Activated CD8-positive, alpha-beta T cell treated with anti-CD3 and anti-CD28 coated beads, Interleukin-2, amount 10 ng/mL, durations not matched to agents 7 days and 5 days (primary cell): ENCODE measurements at places on chromosomes 7 and 10. TPM values are rescaled to one million over a fixed set of nuclear protein-coding genes. Genes with fewer than 3 reads are reported as not detected.
A peak's percentile ranks its signal among the peaks of the same experiment; 100 is the strongest.

Gene ATE1
- 20.2 TPM for total RNA-seq

Gene GRK5
- total RNA-seq: 16.9 TPM

Gene MGAM2
- not detected for total RNA-seq

Gene CYP2C18
- not detected for total RNA-seq

Gene FOXP2
- total RNA-seq: not detected

Gene ADRA2A
- total RNA-seq: not detected

GRCh38 chr10:76733441-76733936 lies 904.1 kb downstream of the KCNMA1 start:
- no peak overlapping the region for H3K27ac ChIP-seq
- H3K4me3 ChIP-seq: no peak overlapping the region
- peaks cover 5% of the 10 kb centered on the region for H3K4me1 ChIP-seq

DNA sequence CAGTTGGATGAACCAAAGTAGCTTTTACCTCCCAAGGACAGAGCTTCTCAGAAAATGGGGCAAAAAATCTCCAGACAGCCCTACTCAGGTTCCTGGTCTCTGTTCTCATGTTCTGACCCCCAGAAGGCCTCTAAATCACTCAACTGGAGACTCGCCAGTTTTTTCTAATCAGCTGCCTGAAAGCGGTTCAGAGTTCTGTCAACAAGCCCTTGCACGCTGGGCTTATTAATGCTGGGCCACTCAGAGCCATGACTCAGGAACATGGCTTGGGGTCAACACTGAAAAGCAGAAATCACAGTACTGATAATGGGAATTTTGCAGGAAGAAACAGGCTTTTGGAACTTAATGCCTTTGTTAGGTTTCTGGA lies 15.3 kb downstream of the ECHDC3 start:
- no peaks in the 10 kb centered on the region for H3K36me3 ChIP-seq
- no peak overlapping the region for H3K27ac ChIP-seq
- H3K4me1 ChIP-seq: peaks cover 7% of the 10 kb centered on the region
- no peaks in the 10 kb centered on the region for H3K27me3 ChIP-seq
- no peak overlapping the region for H3K4me3 ChIP-seq

DNA sequence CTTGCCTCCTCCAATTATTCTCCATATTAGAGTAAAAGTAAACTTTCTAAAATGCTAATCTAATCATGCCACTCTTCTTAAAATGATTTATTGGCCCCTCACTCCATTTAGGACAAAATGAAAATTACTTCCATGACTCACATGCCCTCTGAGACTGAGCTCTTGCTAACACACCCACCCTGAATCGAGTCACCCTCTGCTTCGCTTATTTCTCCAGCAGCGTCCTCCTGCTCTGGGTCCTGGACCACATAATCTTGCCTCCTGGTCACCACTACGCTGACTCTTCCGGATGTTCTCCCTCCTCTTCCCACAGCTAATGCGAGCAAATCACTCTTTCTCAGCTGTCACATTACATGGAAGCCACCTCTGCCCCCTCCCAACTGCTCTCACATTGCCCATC lies 384.0 kb upstream of the FZD8 start:
- H3K27me3 ChIP-seq: no peaks in the 10 kb centered on the region
- no peaks in the 10 kb centered on the region for H3K36me3 ChIP-seq
- H3K4me1 ChIP-seq: no peaks in the 10 kb centered on the region
- H3K27ac ChIP-seq: no peak overlapping the region

DNA sequence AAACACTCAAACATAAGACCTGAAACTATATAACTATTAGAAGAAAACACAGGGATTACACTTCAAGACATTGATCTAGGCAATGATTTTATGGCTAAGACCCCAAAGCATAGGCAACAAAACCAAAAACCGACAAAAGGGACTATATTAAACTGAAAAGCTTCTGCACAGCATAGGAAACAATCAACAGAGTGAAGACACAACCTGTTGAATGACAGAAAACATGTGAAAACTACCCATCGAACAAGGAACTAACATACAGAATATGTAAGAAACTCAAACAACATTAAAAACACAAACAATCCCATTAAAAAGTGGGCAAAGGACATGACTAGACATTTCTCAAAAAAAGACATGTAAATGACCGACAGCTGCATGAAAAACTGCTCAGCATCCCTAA lies 109.0 kb downstream of the ALOX5 start:
- peaks cover 19% of the 10 kb centered on the region for H3K36me3 ChIP-seq
- no peaks in the 10 kb centered on the region for H3K4me1 ChIP-seq
- no peaks in the 10 kb centered on the region for H3K27me3 ChIP-seq
- H3K27ac ChIP-seq: no peak overlapping the region
- H3K4me3 ChIP-seq: no peak overlapping the region

DNA sequence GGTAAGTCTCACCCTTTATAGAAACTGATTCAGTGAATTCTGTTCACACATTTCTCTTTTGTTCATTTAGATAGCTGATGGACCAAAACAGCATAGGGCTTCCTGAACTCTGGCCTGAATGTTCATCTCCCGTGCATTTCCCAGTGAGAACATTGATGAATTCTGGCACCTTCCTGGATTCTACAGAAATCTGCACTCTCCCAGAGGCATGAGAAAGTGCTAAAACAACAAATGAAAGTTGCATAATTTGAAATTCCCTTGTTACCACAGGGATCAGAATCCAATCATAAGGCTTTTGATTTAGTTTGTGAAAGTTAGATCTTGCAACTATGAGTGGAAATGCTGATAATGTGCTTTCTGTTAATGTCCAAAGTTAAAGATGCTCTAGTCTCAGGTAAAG lies 29.7 kb upstream of the SCIN start:
- no peaks in the 10 kb centered on the region for H3K27me3 ChIP-seq
- no peaks in the 10 kb centered on the region for H3K4me1 ChIP-seq
- H3K36me3 ChIP-seq: no peaks in the 10 kb centered on the region
- H3K4me3 ChIP-seq: no peak overlapping the region
- DNase-seq: no peak
- H3K27ac ChIP-seq: no peak overlapping the region

GRCh38 chr7:124764847-124765400 lies 668 bp downstream of the GPR37 start:
- no peaks in the 10 kb centered on the region for H3K36me3 ChIP-seq
- H3K4me3 ChIP-seq: peak overlapping the region; percentile 67
- H3K4me1 ChIP-seq: peaks cover 11% of the 10 kb centered on the region
- peak; percentile 33 for DNase-seq
- peaks cover 51% of the 10 kb centered on the region for H3K27me3 ChIP-seq
- no peak overlapping the region for H3K27ac ChIP-seq

DNA sequence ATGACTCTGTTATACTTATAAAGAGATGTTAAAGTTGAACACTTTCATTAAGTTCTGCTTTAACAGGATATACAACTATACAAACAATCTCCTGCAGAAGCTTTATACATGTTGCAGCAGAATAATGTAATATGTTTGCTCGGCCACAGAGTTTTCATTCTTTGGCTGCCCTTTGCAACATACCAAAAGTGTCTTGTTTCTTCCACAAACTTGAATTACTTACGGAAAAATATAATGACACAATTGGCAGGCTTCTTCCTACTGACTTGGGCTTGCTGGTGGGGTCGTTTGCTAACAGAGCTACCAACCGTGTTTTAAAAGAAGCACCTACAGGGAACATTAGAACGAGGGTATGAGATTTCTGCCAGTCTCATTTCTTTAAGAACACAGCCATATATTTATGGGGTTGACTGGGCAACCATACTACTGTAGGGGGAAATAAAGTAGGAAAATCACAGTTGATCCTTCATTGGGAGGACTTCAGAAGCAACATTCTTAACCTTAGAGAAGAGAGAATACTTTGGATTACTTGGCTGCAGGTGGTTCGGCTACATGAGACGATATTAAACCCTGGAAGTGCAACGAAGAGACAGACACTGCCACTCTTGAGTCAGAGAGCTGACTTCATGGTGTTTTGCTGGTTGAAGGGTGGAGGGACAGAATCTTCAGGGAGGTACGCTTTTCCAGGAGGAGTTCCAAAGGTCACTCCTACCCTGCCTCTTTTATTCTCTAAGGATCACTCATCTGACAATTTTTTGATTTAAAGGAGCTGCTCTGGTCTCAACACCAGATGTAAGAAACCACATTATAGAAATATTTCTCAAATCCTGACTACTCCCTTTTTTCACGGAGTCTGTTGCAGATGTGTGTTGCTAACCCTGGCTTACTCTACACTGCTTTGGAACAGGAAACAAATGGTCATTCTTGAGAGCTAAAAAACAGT lies 123.9 kb downstream of the SEMA3C start:
- no peak for DNase-seq
- no peak overlapping the region for H3K27ac ChIP-seq
- no peaks in the 10 kb centered on the region for H3K27me3 ChIP-seq
- no peaks in the 10 kb centered on the region for H3K4me1 ChIP-seq

- H3K27me3 ChIP-seq: no peaks in the 10 kb centered on the region
- H3K36me3 ChIP-seq: no peaks in the 10 kb centered on the region
- no peak overlapping the region for H3K4me3 ChIP-seq
- H3K4me1 ChIP-seq: no peaks in the 10 kb centered on the region
- H3K27ac ChIP-seq: no peak overlapping the region
Observed at GRCh38 chr7:45662540-45663166, 88.5 kb downstream of the ADCY1 start.

- H3K4me3 ChIP-seq: no peak overlapping the region
- H3K36me3 ChIP-seq: no peaks in the 10 kb centered on the region
- peaks cover 5% of the 10 kb centered on the region for H3K4me1 ChIP-seq
- H3K27ac ChIP-seq: no peak overlapping the region
Observed at GRCh38 chr7:135231686-135232085, 2.0 kb upstream of the STRA8 start.

DNA sequence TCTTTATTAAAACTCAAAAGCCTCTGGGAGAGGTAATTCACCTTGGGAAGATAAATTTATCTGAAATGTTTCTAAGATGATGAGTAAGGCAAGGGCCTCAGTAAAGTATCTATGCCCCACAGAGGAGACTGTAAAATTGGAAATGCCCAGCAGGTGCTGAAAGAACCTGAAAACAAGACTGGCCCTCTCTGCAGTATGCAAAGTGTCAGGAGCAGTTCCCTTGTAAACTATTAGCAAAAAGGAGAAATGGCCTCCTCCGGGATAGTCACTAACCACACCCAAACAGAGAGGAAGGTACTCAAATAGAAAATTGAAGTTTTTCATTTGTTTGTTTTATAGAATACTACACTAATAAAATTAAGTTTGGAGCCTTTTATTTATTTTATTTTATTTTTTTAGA lies 81.2 kb downstream of the FZD1 start:
- no peaks in the 10 kb centered on the region for H3K4me1 ChIP-seq
- H3K27me3 ChIP-seq: no peaks in the 10 kb centered on the region
- no peak overlapping the region for H3K27ac ChIP-seq
- no peak for DNase-seq
- no peaks in the 10 kb centered on the region for H3K36me3 ChIP-seq
- H3K4me3 ChIP-seq: no peak overlapping the region

- no peak overlapping the region for H3K4me3 ChIP-seq
- H3K27me3 ChIP-seq: no peaks in the 10 kb centered on the region
- no peaks in the 10 kb centered on the region for H3K4me1 ChIP-seq
- DNase-seq: no peak
Observed at GRCh38 chr10:73218431-73219191, 28.4 kb downstream of the DNAJC9 start.

DNA sequence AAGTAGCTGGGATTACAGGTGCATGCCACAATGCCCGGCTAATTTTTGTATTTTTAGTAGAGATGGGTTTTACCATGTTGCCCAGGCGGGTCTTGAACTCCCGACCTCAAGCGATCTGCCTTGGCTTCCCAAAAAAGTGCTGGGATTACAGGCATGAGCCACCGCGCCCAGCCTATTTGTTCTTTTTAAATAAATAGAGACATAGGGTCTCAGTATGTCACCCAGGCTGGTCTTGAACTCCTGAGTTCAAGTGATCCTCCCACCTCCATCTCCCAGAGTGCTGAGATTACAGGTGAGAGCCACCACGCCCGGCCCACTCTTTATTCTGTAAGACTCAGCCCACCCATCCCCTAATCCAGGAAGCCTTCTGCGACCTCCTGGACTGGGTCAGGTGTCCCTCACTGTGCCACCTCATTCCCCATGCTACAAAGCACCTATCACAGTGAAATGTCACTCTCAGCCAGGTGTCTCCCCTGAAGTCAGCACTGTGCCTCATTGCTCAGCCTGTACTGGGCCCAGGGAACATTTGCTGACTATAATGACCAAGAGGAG lies 2.8 kb downstream of the TMEM120A start:
- no peak overlapping the region for H3K4me3 ChIP-seq
- H3K27me3 ChIP-seq: no peaks in the 10 kb centered on the region
- DNase-seq: no peak
- no peak overlapping the region for H3K27ac ChIP-seq

GRCh38 chr7:101941481-101942383 lies 124.3 kb downstream of the CUX1 start:
- H3K4me3 ChIP-seq: no peak overlapping the region
- no peaks in the 10 kb centered on the region for H3K4me1 ChIP-seq
- H3K27me3 ChIP-seq: no peaks in the 10 kb centered on the region
- DNase-seq: no peak
